Hematopoietic multipotent progenitor cell treated with erythropoietin and hydrocortisone succinate and interleukin-3 and kit ligand, for 4 days (in vitro differentiated cells): ENCODE measurements at places on chromosomes 7 and 10.

GRCh38 chr7:877312-878232 lies 1.2 kb downstream of the GET4 start:
- peak; percentile 47 for DNase-seq

DNA sequence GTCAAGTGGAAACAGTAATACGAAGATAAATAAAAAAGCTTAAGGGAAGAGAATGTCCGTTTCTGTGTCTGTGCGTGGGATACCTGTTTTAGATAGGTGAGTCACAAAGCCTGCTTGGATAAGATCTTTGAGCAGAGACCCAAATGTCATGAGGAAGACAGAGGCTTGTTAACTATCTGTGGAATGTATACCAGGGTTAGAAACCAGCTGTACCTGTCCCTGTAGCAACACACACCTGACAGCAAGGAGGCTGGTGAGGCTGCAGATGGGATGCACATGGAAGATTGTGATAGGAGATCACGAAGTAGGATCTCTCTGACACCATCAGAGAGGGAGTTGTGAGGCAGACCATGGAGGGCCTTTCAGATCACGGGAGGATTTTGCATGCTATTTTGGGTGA lies 105.3 kb downstream of the ARHGAP21 start:
- no peak for DNase-seq

GRCh38 chr10:11625019-11625735 lies 13.7 kb upstream of the USP6NL start:
- DNase-seq = no peak

- no peak for DNase-seq
These were observed 88.9 kb downstream of the C1GALT1 start for GRCh38 chr7:7271094-7271874.

DNA sequence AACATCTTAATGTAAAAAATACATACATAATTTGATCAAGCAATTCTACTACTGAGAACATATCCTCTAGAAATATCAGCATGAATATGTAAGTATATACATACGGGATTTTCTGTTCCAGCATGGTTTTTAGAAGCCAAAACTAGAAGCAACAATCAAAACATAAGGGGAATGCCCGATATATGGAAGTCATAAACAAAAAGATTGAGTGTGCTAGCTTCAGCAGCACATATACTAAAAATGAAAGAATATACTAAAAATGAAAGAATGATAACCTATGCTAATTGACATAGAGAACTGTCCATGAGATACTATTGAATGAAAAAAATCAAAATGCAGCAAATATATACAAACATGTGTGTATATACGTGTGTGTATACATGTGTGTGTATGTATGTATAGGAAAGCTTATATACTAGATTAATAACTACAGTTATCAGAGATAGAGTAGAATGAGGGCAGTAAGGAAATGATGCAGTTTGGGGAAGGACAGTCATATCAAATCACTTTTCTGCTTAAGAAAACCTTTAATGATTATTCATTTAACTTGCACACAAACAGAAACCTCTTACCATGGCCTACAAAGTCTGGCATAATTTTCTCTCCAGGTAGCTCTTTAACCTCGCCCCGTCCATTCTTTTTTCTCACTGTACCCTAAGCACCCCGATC lies 72.9 kb downstream of the NPY start:
- DNase-seq = no peak

DNA sequence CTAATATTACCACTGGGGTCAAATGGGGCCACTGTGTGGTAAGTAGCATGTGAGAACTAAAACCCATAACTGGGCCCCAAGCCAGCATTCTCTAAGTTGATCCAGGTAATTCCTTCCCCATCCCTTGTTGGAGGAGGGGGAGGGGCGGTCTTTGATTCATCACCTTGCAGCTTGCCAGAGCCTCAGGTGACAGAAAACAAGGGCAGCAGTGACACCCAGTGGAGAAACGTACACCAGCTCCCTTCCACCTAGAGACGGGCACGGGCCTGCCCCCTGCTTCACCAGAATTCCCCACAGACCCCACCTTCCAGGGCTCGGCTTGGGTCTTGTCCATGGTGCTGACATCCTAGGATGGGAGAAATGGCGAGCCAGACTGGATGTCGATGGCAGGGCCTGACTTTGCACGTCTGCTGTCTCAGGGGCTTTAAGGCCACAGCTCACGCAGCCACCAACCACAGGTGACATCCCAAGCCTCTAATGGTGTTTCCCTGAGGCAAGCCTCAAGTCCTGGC lies 102.0 kb downstream of the STRA8 start:
- peak; percentile 73 for DNase-seq

DNA sequence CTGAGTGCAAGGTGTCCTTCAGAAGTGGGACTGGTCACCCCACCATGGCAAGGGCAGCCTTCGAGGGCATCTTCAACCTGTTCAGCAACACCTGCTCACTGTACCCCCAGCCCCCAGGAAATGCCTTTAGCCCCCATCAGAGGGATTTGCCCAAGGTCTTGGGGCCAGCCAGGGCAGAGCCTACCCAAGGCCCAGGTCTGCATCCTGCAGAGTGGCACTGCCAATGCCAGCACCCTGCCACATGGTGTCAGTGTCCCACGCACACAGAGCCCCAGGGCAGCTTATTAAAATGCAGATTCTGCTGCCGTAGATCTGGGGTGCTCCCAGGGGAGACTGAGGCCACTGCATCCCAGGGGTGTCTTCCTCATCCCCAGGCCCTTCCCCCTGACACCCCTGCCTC lies 106.2 kb upstream of the KCTD7 start:
- peak; percentile 70 for DNase-seq

DNA sequence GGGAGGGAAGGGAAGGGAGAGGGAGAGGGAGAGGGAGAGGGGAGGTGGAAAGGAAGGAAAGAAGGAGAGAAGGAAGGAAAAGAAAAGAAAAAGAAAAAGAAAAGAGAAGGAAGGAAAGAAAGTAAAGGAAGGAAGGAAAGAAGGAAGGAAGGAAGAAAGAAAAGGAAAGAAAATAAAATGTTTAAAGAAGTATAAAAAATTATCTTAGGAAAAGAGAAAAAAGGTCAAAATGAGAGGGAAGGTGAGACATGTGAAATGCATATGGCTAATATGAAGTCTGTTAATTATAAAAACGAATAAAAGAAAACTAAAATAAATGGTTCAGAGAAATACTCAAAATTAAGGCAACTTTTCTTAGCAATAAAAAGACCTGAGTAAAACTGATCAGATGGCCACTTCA lies 46.1 kb upstream of the ANLN start:
- no peak for DNase-seq
